Activated CD4-positive, alpha-beta T cell treated with anti-CD3 and anti-CD28 coated beads, Interleukin-2, Interleukin-4, amounts not matched to agents 100 ng/mL and 50 ng/mL, durations not matched to agents 16 hours and 8 hours (primary cell): ENCODE measurements at places on chromosomes 4 and X.
A peak's percentile ranks its signal among the peaks of the same experiment; 100 is the strongest.

DNA sequence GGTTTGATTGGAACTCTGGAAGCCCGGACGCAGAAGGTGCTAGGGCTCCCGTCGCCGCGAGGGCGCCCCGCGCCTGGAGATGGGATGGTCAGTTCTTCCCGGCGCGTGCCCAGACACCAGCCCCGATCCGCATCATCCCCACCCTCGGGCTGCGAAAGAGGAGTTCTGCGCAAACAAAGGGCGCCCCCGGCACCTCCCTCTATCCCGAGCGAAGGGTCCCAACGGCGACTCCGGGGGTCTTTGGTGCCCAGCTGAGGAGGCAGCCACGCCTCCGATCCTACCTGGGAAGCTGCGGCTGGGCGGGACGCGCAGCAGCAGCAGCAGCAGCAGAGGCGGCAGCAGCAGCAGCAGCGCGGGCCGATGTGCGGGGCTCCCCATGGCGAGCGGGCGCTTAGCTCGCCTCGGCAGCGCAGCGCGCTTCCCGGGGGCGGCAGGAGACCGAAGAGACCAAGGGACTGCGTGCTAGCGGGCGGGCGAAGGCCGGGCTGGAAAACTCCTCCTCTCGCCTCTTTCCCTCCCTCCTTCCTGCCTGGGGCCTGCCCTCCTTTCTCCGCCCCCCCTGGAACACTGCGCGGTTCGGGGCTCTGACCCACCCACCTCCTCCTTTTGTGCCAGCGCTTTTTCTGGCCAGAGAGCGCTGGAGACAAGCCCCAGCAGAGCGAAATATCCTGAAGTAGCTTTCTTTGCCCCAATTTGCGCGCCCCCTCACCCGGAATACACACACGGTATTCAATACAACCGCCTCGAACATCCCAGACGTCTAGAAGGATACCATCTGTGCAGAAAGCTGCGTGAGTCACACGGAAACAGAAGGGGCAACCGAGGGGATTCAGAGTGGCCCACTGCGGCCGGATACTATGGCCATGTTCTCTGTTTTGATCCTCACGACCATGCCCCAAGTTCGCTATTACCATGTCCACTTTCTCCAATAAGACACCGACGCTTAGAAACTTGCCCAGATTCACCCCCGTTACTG, at the start of gene SRPX:
Gene SRPX, minus strand, starts transcription at position 457 of the 976 bp plus-strand sequence. Its CDS starts 79 bp downstream, at position 378.
- DNase-seq = no peak

DNA sequence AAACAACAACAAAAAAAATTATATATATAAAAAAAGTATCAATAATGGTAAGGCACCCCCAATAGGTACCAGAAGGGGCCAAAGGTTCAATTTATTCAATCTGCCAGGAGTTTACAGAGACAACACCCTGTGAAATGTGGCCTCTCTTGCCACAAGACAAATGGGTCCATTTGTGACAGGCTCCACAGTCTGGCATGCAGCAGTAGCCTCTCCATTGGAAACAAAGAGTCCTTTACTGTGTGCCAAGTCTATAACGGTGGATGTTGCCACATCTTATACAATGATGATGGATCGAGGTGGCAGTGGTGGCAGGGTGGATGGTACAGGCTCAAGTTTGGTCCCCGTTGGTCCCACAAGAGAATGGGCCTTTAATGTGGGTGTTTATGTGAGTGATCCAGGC, 70.1 kb upstream of the SH3RF1 start:
- no peak for DNase-seq

DNA sequence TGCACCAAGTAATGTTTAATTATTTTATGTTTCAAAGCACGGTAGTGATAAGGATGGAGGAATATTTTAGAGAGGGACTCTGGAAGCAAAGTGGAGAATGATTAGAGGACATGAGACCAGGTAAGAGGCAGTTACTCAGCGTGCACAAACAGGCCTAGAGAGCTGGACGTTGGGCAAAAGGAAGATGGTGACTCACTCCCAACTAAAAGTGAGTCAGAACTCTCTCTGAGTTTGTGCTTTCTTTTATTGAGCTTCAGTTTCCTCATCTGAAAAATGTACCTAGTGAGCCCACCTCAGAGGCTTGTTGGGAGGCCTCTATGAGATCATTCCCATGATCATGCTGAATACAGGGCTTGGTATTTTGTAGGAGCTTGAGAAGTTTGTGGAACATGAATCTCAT, 1.6 kb upstream of the ZC4H2 start:
- DNase-seq = no peak

DNA sequence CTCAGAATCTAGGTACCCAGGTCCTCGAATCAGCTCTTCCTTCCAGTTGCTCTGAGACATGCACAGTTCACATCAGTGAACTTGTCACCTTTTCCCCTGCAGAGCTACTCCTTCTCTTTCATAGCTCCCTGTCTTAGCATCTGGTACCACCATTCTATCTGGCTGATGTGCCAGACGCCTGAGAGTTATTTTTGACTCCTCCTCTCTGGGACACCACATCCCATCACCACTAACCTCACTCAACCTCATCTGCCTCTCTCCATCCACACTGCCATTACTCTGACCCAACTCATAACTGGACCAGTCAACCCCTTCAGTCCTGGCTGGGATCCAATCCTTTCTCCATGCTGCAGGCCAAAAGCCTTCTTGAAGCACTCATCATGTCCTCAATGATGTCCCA, 44.5 kb downstream of the SLC2A9 start:
- no peak for DNase-seq

- DNase-seq = peak; percentile 80
Observed at GRCh38 chr4:86935853-86936733, 1.3 kb downstream of the AFF1 start.

DNA sequence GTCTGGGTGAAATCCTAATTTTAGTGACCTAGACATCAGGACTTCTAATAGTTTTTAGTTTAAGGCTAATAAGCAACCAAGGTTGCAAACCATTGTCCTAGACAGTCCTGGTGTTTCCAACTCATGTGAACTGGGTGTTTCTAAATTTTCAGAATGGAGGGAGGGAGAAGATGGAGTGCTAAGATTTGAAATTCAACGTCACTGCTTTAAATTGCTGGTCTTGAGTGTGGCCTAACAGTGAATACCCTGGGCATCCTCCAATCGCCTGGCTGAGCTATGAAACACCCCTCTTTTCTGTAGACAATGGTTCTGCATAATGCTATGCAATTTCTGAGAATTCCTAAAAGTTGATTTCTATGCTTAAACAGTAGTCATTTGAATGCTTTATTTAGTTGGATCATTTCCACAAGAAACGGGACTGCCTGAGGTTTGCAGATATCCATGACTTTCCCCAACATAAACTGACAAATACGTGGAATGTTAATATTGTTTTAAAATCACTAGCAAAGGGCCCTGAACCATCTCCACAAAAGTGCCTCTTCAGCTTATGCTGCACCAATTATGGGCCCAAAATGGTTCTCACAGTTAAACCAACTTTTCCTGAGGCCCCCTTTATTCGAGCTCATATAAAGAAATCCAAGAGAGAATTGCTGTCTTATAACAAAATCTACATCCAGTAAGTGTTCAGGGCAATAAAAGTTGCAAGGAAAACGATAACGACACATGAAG, 1.1 kb downstream of the FBXL5 start:
- DNase-seq = peak; percentile 52

GRCh38 chr4:70734971-70735370, 13.2 kb downstream of the RUFY3 start:
- DNase-seq = no peak

- DNase-seq = no peak
Observed at GRCh38 chr4:7955393-7955792, 15.7 kb upstream of the AFAP1 start.

GRCh38 chr4:81811562-81812293, 340.0 kb upstream of the RASGEF1B start:
- DNase-seq = no peak

DNA sequence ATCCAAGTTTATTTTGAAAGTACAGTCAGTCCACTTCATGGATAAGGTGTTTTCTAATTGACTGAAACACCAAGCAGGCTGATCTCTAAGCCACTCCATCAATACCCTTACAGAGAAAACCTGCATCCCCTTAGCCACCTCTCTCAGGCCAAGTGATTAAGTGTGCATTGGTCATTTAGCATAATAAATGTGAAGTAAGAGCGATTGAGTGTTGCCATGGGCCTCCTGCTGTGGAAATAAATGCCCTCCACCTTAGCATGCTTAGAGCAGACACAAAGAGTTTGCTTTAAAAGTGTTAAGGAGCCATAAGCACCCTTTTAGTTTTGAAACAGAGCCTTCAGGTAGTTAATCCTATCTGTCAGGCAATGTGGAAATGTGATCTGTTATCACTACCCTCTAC, 386.5 kb downstream of the GPAT3 start:
- no peak for DNase-seq

DNA sequence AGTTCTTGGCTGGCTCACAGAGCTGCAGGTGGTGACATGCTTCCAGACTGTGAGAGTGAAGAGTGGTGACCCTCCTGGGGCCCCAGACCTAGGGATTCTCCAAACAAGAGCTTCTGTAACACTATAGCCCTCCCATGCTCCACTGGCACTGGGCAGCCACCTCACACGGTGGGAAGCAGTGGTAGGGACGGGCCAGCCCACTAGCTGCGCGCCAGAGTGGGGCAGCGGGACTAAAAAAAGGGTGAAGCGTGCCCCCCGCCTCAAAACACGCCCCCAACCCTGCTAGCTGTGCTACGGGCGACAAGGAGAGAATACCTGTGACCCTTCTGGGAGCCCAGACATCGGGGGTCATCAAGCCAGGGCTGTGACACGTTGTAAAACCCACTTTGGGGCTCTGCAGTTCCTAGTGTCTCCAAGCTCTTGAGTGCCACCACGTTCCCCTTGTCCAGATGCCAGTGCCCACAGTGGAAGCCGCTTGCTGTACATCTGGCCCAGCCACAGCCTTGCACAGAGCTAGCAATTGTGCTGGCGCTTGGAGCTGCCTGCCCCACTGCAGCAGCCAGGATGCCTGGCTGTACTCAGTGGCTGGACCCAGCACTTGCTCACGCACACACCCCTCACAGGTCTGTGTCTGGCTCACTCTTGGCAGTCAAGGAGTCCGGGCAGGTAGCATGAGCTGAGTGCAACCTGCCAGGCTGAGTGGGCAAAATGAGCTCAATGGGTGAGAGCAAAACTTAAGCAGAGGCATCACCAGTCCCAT, 100.0 kb downstream of the DCAF12L2 start:
- DNase-seq = no peak

GRCh38 chr4:155952501-155952901, 1.2 kb downstream of the CTSO start:
- DNase-seq = no peak

GRCh38 chrX:34891391-34891790, 51.2 kb upstream of the FAM47B start:
- no peak for DNase-seq

- DNase-seq = no peak
Observed at GRCh38 chrX:22196149-22196548, 76.6 kb upstream of the CBLL2 start.

GRCh38 chr4:59570860-59571476, 1629.2 kb upstream of the ADGRL3 start:
- DNase-seq = no peak

- peak; percentile 27 for DNase-seq
Observed at GRCh38 chr4:146916479-146917076, 29.1 kb downstream of the TTC29 start.

DNA sequence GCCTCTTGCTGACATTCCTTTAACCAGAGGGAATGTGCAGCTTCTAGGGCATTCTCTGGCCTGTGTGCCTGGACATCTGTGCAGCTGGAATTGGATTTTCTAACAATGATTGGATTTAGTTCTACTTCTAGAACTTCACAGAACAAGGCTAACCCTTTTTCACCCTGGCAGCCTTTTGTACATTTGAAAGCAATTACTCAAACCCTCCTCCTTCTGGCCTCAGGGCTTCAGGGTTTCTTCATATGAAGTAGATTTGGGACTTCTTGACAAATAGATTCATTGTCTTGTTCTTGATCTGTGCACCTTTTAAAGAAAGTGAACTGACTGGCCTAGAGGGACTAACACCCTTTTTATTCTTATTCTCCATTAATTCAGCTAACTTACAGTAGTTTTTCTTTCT, 30.1 kb downstream of the SPATA18 start:
- DNase-seq = no peak

- DNase-seq = no peak
Observed at GRCh38 chrX:48548871-48549270, 9.4 kb downstream of the TBC1D25 start.

DNA sequence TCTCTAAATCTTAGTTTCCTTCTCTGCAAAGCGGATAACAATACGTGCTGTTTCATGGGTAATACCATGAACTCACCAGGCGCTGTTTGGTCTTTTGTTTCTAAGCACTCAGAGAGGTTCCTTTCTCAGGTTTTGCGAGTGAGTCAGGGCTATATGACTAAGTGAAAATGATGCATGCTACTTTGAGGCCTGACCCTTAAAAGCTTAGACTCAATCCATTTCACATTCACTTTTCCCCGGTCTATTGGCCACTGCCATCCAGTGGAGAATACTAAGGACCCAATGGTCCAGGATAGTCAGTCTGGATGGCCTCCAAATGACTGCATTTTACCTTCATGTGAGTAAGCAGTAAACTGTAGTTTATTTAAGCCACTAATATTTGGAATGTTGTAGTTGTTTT, 400.8 kb upstream of the SLIT2 start:
- DNase-seq = no peak

- no peak for DNase-seq
Observed at GRCh38 chr4:108094131-108094530, 74.6 kb downstream of the LEF1 start.

DNA sequence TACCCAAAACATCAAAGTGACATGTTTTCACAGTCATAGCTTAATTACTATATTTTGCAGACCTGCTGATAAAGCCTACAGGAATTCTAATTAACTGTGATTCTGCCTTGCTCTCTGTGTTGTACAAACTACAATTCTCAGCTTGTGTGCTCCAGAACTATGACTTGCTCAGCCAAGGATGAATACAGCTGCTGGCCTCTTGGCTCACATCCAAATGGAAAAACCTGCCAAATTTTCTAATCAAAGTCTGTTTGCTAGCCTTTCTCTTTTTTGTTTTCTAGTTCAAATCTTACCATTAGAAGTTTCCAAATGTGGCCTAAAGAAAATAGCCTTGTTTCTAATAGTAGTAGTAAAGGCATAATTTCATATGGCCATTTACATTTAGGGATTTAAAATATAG, 1176.8 kb downstream of the FAM133A start:
- DNase-seq = no peak

DNA sequence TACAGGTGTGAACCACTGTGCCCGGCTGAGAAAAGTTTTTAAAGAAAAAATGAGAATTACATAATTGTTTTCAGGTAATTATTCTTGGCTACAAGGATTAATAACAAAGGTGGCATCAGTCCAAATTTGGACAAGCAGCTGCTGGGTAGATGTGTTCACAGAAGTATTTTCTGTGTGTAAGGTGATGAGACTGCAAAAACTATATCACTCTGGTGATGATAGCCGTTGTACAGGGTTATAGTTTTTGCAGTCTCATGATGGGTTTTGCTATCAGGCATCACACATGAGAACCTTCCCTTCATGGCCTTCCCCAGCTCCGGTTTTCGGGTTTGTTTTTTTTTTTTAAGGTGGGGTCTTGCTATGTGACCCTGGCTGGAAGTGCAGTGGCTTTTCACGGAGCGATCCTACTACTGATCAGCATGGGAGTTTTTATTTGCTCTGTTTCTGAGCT, 5.1 kb upstream of the SLC10A3 start:
- no peak for DNase-seq
